ENCODE measurements at places on chromosomes 3 and 15. TPM values are rescaled to one million over a fixed set of nuclear protein-coding genes. Genes with fewer than 3 reads are reported as not detected.

DNA sequence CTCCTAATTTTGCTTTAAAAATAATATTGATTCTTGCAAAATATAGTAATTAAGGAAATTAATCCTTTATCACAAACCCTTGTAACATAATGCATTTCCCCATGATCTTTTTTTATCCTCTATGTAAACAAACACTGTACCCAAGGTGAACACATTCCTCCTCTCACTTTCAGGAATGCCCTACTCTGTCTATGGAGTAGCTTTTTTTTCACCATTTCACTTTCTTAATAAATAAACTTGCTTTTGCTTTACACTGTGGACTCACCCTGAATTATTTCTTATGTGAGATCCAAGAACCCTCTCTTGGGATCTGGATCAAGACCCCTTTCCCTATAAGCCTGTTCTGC is 90.5 kb upstream of the LRRN1 start:
- DNase-seq: no peak

The ARNT2 gene
- total RNA-seq: 7.2 TPM

DNA sequence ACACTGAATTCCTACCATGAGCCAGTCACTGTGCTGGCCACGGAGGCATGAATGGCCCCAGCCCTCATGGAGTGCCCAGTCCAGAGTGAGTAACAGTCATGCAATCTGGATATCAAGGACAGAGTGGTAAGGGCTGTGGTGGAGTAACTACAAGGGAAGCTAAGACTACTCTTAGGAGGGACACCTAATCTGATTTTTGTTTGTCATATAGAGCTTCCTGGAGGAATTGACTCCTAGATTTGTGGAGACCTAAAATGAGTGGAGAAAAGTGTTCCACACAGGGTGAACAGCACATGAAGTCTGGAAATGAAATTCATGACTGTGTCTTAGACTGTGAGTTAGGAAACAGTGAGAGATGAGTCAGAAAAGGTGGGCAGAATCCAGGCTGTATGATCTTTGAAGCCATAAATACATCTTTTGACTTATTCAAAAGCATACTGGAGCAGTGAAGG is 219.9 kb downstream of the NFKBIZ start:
- no peak for DNase-seq

DNA sequence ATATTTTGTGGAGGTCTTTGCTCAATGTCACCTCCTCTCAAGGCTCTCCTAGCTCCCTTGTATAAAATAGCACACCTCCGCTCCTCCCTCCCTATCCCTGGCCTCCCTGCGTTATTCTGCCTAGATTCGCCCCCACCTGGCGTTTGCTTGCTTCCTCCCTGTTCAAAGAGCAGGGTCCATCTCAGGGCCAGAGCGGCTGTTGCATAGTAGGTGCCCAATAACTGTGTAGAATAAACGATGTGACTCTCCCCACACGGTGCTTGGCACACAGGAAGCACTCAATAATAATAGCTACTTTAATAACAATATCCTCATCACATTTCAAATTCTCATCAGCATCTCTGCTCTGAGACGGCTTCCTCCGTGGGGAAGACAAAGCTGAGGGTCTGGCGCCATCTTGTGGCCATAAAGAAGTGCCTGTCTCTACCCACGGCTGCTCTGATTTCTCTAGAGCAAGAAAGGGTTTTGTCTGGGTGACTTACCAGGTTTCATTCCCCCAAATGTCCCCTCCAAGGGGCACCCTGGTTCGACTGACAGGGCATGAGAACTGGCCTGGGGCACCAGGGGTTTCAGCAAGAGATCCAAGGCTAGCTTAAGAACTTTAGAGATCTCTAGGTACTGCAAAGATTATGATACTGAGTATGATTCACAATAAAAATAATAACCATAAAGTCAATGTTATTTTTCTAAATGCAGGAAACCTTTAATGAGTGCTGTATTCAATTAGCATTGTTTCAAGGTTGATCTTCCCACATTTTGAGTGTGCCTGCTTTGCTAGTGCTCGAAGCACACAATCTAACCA is 16.1 kb downstream of the CD276 start:
- DNase-seq: peak; percentile 82

DNA sequence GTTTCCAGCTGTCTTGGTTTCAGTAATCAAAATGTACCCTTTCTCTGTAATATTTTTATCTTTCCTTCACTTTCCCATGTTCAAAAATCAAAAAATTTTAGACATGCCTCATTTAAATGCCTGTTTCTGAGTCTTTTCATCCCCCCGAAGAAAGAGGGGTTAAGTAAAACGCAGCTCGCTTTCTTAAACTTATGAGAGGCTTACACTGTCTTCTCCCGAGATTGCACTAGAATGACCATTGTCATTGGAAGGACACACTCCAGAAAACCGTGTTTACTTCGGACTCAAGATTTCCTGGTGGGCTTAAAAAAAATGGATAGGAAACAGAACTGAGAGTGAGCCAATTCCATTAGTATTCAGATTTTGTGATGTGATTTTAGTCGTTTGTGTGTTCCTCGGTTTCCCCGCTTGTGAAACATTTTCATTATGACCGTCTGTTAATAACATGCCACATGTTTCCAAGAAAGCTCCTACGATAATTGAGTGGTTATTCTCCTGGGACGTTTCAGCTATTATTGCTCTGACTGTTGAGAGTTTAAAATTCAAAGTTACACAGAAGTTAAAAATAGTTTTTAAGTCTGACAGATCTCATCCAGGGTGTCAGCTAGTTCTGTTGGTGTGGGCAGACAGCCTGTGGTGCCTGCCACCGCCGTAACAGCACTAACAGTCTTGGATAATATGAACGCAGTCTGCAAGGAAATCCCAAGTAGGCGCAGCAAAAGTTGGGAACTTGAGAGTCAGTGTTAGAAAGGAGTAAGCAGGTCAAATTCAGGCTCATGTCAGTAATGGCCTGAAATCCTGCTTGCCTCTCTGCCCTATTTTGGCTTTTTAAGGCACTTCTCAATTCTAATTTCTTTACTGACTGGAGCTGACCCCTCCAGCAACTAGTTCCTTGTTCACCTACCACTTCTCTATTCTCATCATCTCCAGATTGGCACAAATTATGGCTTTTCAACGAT is 1.5 kb downstream of the CRYBG3 start:
- DNase-seq: no peak

The APOD gene
- total RNA-seq: 60.0 TPM

The GOLGA8J gene
- total RNA-seq: not detected

All from ureter (tissue), 1 donor.